ENCODE measurements at places on chromosomes 12 and 14. TPM values are rescaled to one million over a fixed set of nuclear protein-coding genes. Genes with fewer than 3 reads are reported as not detected.

Gene TSPAN8
- not detected for total RNA-seq

Gene CFAP73
- total RNA-seq: 0.42 TPM

Gene LTBR
- total RNA-seq: not detected

Gene SLC6A15
- total RNA-seq: not detected

Gene COX14
- total RNA-seq: 31.6 TPM

Gene CMA1
- total RNA-seq: not detected

Gene HOXC11
- total RNA-seq: not detected

Gene WDHD1
- total RNA-seq: 37.5 TPM

Gene RDH16
- 0.35 TPM for total RNA-seq

Gene SYCP3
- 0.75 TPM for total RNA-seq

Gene BIN2
- total RNA-seq: 226 TPM

Gene PRH1
- total RNA-seq: 21.7 TPM

- DNase-seq: no peak
- no peak overlapping the region for H3K27ac ChIP-seq
- no peaks in the 10 kb centered on the region for H3K36me3 ChIP-seq
- H3K4me3 ChIP-seq: no peak overlapping the region
- H3K27me3 ChIP-seq: peaks cover 3% of the 10 kb centered on the region
Measured at GRCh38 chr14:92460541-92460915, 53.1 kb upstream of the RIN3 start.

DNA sequence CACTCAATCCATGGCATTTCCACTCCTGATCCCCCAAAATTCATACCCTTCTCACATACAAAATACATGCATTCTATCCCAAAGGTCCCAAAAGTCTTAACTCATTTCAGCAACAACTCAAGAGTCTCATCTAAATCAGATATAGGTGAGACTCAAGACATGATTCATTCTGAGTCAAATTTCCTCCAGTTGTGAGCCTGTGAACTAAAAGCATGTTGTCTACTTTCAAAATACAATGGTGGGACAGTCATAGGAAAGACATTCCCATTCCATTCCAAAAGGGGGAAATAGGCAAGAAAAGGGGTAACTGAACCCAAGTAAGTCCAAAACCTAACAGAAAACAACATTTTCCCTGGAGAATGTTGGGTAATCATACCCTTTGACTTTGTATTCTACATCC lies 103.3 kb downstream of the C12orf75 start:
- no peak overlapping the region for H3K27ac ChIP-seq
- no peaks in the 10 kb centered on the region for H3K36me3 ChIP-seq
- H3K4me3 ChIP-seq: no peak overlapping the region
- H3K4me1 ChIP-seq: no peaks in the 10 kb centered on the region
- peaks cover 21% of the 10 kb centered on the region for H3K27me3 ChIP-seq

DNA sequence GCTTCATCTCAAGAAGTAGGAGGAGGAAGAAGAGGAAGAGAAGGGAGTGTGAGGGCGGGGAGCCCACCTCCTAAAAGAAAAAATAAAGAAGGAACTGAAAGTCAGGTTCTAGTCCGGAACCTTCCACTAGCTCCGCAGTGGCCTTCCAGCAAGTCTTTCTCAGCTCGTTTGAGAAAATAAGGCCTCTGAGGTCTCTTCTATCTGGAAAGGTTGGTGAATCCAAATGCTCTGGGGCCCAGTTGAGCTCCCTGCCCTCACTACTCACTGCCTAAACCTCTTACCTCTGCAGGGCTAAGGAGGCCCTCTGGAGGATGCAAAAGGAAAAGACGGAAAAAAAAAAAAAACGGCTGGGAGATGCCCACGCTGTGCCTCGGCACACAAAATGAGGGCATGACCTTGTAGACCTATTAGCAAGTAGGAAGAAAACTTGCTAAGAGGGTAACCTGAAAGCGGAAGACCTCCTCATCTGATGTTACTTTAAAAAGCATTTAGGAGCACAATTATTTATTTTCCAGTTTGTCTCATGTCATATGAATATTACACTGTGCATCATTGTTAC lies 35.9 kb downstream of the FBLN5 start:
- peaks cover 3% of the 10 kb centered on the region for H3K27me3 ChIP-seq
- no peak overlapping the region for H3K4me3 ChIP-seq
- H3K4me1 ChIP-seq: peaks cover 24% of the 10 kb centered on the region
- H3K27ac ChIP-seq: peak overlapping the region; percentile 81
- H3K36me3 ChIP-seq: no peaks in the 10 kb centered on the region

DNA sequence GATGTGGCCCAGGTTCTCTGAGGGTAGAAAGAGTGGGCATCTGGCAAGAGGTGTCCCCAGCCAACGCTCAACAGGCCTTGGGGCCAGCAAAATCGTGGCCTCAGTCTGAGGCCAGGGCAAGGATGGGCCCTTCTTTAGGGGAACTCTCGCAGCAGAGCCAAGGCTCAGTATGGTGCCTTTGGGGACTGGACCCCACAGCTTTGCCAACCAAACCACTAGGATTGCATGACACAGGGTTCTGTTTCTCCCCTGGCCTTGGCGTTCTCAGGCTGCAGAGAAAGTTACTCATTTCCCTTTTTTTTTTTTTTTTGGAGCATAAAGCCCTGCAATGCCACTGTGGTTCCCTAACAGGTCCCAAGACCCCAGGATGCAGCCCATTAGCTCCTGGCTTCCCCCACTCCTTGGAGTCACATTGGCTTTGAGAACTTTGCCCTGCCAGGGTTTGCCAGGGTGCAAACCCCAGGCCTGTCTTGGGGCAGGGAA lies 100.6 kb downstream of the LGMN start:
- peaks cover 29% of the 10 kb centered on the region for H3K36me3 ChIP-seq
- DNase-seq: no peak
- H3K4me1 ChIP-seq: peaks cover 62% of the 10 kb centered on the region
- H3K4me3 ChIP-seq: no peak overlapping the region

GRCh38 chr12:115918763-115919162 lies 358.7 kb downstream of the MED13L start:
- no peak overlapping the region for H3K4me3 ChIP-seq
- DNase-seq: no peak
- H3K36me3 ChIP-seq: no peaks in the 10 kb centered on the region
- H3K27me3 ChIP-seq: peaks cover 38% of the 10 kb centered on the region
- H3K4me1 ChIP-seq: peaks cover 2% of the 10 kb centered on the region
- H3K27ac ChIP-seq: no peak overlapping the region

- no peak for DNase-seq
- no peak overlapping the region for H3K4me3 ChIP-seq
- peaks cover 3% of the 10 kb centered on the region for H3K27me3 ChIP-seq
- no peaks in the 10 kb centered on the region for H3K36me3 ChIP-seq
- H3K4me1 ChIP-seq: peaks cover 7% of the 10 kb centered on the region
Measured at GRCh38 chr12:93300611-93301021, 77.1 kb upstream of the NUDT4 start.

- peaks cover 34% of the 10 kb centered on the region for H3K4me1 ChIP-seq
- peaks cover 26% of the 10 kb centered on the region for H3K36me3 ChIP-seq
- H3K27ac ChIP-seq: no peak overlapping the region
- no peak for DNase-seq
Measured at GRCh38 chr12:22050078-22050477, 4.1 kb downstream of the CMAS start.

- H3K4me1 ChIP-seq: no peaks in the 10 kb centered on the region
- no peak overlapping the region for H3K27ac ChIP-seq
- no peak overlapping the region for H3K4me3 ChIP-seq
- H3K36me3 ChIP-seq: no peaks in the 10 kb centered on the region
- no peaks in the 10 kb centered on the region for H3K27me3 ChIP-seq
Measured at GRCh38 chr12:81330480-81330879, 252.6 kb downstream of the ACSS3 start.

GRCh38 chr14:21454843-21455544 lies 929 bp downstream of the CHD8 start:
- DNase-seq: no peak
- H3K27ac ChIP-seq: peak overlapping the region; percentile 99
- peak overlapping the region; percentile 92 for H3K4me3 ChIP-seq
- no peaks in the 10 kb centered on the region for H3K27me3 ChIP-seq
- peaks cover 24% of the 10 kb centered on the region for H3K36me3 ChIP-seq

- no peak overlapping the region for H3K4me3 ChIP-seq
- peaks cover 34% of the 10 kb centered on the region for H3K27me3 ChIP-seq
- H3K27ac ChIP-seq: no peak overlapping the region
- peaks cover 10% of the 10 kb centered on the region for H3K36me3 ChIP-seq
- DNase-seq: peak; percentile 85
Measured at GRCh38 chr12:132614861-132615578, 3.6 kb upstream of the P2RX2 start.

- H3K27ac ChIP-seq: no peak overlapping the region
- H3K36me3 ChIP-seq: peaks cover 13% of the 10 kb centered on the region
- H3K4me1 ChIP-seq: peaks cover 27% of the 10 kb centered on the region
- peaks cover 2% of the 10 kb centered on the region for H3K27me3 ChIP-seq
- no peak for DNase-seq
Measured at GRCh38 chr12:109592905-109593272, 19.3 kb downstream of the MVK start.

- peaks cover 27% of the 10 kb centered on the region for H3K36me3 ChIP-seq
- no peaks in the 10 kb centered on the region for H3K27me3 ChIP-seq
- H3K4me3 ChIP-seq: peak overlapping the region; percentile 32
- no peak for DNase-seq
- H3K4me1 ChIP-seq: peaks cover 16% of the 10 kb centered on the region
- no peak overlapping the region for H3K27ac ChIP-seq
Measured at GRCh38 chr12:46264057-46264456, 4.8 kb downstream of the SLC38A1 start.

DNA sequence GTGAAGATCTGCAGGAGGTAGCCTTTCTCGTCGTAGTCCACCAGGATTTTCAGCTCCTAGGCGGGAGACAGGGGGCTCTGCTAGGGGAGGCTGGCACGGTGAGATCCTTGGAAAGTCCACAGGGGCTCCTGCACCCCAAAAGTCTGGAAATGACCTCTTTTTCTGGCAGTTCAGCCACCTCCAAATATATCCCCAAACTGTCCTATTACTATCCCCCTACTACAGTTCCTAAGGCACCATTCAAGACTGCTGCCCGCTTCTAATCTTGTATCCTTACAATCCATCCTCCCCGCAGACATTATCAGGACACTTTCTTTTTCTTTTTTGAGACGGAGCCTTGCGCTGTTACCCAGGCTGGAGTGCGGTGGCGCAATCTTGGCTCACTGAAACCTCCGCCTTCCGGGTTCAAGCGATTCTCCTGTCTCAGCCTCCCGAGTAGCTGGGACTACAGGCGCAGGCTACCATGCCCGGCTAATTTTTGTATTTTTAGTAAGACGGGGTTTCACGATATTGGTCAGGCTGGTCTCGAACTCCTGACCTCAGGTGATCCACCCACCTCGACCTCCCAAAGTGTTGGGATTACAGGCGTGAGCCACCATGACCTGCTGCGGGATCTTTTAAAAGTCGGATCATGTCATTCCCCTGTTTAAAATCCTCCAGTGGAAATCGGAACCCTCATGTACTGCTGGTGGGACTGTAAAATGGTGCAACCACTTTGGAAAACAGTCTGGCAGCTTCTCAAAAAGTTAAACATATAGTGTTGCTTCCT lies 18.5 kb downstream of the HPD start:
- peak overlapping the region; percentile 93 for H3K27ac ChIP-seq
- no peaks in the 10 kb centered on the region for H3K36me3 ChIP-seq
- H3K4me3 ChIP-seq: peak overlapping the region; percentile 97
- peaks cover 18% of the 10 kb centered on the region for H3K4me1 ChIP-seq

DNA sequence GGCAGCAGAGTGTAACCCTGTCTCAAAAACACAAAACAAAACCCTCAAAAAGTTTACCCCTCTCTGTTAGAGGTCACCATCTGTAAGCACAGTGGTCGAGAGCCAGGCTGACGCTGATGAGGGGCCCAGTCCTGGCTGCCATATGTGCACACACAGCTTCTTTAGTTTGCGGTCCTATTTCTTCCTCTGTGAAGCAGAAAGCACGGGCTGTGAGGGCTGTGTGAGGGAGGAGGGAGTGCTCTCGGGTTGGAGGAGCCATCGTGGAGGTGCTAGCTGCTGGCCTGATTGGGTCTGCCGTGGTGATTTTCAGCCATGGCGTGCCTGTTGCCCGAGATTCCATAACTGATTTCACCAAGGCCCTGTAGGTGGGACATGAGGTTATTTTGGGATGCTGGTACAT lies 3.5 kb downstream of the ULK1 start:
- H3K4me1 ChIP-seq: peaks cover 35% of the 10 kb centered on the region
- H3K27me3 ChIP-seq: no peaks in the 10 kb centered on the region
- no peaks in the 10 kb centered on the region for H3K36me3 ChIP-seq
- H3K27ac ChIP-seq: no peak overlapping the region
- DNase-seq: no peak
- no peak overlapping the region for H3K4me3 ChIP-seq

Measured in activated CD4-positive, alpha-beta T cell treated with anti-CD3 and anti-CD28 coated beads, Interleukin-2, amount 10 ng/mL, durations not matched to agents 7 days and 5 days (primary cell).